ENCODE measurements at places on chromosomes 12 and 14.

- no peak for DNase-seq
Measured at GRCh38 chr14:68580671-68581070, 212.2 kb downstream of the ZFP36L1 start.

GRCh38 chr12:104994336-104994735, 8.2 kb downstream of the NOPCHAP1 start:
- DNase-seq, result peak; percentile 53

- no peak for DNase-seq
Measured at GRCh38 chr12:18907127-18907526, 169.2 kb downstream of the CAPZA3 start.

DNA sequence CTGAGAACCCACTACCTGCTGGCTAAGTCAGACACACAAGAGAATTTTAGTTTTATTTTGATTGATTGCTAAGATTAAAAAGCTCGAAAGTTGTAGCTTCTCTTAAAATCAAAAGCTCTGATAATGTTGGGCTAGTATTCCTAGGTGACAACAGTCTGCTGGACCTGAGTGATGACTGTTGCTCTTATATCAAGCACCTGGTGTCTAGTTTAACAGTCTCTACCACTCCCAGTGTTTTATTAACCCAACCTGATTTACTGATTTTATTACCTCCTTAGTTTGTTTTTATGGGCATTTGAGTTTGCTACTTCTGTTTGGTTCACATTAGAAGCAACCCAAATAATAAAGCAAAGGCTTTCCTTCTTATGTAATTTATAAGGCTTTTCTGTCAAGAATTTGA, 41.8 kb downstream of the ATP6V1D start:
- peak; percentile 5 for DNase-seq

- no peak for DNase-seq
Measured at GRCh38 chr14:88533064-88533602, 21.7 kb downstream of the PTPN21 start.

DNA sequence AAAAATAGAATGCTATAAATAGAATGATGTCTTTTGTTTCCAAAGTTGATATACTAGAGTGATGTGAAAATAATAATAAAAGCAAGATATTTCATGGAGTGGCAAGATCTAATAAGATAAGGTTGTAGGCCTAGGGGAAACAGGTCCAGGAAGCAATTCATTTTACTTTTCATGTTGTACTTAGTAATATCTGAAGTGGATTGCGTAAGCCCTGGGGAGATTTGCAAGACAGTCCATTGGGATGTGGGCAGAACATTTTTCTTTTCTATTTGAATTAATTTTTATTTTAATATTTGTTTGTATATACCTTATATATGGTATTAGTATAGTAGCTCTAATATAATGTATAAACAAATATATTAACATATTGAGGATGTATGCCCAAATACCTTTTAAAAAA, 7.5 kb downstream of the NUBPL start:
- DNase-seq, result peak; percentile 44

- DNase-seq, result no peak
Measured at GRCh38 chr12:65259501-65259900, 19.0 kb upstream of the MSRB3 start.
